ENCODE measurements at places on chromosomes 12 and 14.
A peak's percentile ranks its signal among the peaks of the same experiment; 100 is the strongest.

GRCh38 chr12:27931390-27931789, 41.1 kb downstream of the PTHLH start:
- no peak for DNase-seq

GRCh38 chr12:3820122-3820521, 53.1 kb downstream of the PARP11 start:
- no peak for DNase-seq

GRCh38 chr12:12723149-12723680, 6.0 kb downstream of the CDKN1B start:
- DNase-seq: no peak

DNA sequence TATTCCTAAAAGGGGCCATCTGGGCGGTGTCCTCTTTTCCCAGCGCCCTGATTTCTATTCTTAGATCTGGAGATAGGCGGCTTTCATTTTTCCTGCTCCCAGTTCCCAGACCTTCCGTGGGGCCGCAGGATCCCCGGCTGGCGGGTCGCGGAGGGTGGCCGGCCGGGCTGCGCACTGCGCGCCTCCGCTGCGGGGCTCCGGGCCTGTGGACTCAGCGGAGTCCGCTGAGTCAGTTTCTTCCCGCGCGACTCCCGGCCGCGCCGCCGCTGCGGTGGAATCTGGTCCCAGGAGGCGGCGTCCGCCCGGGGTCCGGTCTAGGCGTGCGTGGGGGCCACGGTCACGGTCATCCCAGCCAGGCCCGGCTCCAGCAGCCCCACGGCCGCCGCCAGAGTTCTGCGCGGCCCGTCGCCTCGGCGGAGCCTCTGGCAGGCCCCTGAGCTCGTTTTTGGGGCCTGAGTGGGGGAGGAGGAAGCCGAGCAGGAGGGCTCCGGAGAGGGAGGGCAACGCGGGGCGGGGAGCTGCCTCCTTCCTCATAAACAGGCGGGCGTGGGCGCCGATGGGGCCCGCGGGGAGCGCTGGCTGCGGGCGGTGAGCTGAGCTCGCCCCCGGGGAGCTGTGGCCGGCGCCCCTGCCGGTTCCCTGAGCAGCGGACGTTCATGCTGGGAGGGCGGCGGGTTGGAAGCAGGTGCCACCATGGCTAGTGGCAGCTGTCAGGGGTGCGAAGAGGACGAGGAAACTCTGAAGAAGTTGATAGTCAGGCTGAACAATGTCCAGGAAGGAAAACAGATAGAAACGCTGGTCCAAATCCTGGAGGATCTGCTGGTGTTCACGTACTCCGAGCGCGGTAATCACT, at the start of gene LRRK2:
TSS of gene LRRK2 (plus strand) at position 559 of the 853 bp plus-strand sequence. CDS start at position 694, 135 bp downstream.
- peak; percentile 92 for DNase-seq

GRCh38 chr14:99538275-99538674, 57.1 kb downstream of the CCNK start:
- peak; percentile 47 for DNase-seq

DNA sequence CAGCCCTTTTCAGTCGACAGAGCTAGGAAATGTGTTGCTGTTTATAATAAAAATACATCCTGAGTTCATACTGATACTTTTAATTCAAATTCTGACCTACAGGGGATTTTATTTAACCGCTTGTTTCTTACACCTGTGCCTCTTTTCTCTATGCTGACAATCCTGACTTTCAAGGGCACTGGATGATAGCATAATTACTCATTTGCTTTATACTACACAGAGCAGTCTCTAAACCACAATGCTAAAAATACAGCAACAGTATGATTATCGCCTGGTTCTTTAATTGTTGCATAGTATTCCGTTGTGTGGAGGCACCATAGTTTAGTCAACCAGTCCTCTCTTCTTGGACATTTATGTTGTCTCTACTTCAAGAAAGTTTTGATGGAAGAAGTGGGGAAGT, 372.9 kb downstream of the DPF3 start:
- no peak for DNase-seq

DNA sequence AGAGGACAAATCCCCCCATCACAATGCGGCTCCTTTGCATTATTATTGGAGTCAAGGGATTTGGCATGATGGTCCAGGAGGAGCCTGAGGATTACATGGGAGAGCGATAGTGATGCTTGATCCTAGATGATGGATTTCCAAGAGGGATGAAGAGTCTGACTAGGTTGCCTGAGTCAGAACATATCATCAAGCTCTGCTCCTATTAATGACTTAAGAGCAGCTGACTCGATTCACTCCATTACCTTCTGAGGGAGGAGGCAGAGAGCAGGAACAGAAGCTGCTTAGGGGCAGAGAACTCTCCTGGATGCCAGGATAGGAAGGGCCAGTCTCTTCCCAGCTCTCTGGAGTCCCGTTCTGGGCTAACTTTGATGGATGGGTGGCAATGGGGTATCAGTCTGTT, 54.0 kb upstream of the CISTR start:
- no peak for DNase-seq

GRCh38 chr12:131863711-131864396, 30.6 kb upstream of the ULK1 start:
- no peak for DNase-seq

DNA sequence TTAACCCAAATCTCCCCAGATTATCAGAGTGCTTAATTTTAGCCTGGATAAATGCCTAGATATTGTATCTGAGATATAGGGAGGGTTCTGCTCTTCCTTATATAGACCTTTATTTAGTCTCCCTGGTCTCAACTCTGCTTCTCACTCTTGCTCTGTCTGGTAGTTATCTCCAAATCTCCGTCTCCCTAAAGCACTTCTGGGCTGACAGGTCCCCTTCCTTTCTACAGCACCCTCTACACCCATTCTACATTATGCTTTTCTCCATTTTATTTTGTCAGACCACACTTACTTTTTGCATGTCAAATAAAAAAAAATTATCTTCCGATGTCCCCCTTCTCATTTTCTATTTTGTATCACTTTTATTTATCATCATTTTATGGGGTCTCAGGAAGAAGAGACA, 2.0 kb upstream of the ERC1 start:
- no peak for DNase-seq

- DNase-seq: no peak
Measured at GRCh38 chr14:64447876-64448670, 17.2 kb upstream of the AKAP5 start.

DNA sequence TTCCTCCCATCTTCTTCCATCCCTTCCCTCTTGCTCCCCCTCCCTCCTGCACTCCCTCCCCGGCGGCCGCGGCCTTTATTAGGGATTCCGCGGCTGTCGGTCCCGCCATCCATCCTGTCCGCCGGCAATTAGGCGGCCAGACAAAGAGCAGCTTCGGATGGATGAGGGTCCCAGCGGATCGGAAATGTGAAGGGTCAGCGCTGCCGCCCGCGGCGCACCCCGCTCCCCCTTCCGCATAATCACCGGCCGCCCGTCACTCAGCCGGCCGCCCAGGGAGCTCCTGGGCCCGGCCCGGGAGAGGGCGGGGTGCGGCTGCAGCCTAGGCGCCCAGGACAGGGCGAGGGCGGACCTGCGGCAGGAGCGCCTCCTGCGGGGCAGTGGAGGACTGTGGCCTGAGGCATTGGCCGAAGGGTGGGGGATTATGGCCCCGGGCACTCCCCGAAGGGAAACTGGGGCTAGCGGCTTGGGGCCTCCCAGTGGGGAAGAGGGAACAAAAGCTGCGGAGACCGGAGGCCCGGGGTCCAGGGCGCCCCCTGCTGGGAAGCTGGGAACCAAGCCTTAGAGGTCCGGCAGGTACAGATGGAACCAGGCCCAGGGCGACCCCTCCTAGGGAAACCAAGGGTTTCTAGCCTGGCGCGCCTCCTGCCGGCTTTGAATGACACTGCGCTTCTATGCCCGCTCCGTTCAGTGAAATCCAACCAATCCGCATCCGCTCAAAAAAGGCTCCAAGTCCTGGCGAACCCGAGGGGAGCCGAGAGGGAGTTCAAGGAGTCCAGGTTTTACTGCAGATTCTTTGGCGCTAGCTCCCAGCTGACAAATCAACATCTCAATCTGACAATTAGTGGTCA, 4.4 kb upstream of the DNAJC22 start:
- DNase-seq: peak; percentile 81

GRCh38 chr12:51590347-51591015, 552 bp upstream of the SCN8A start:
- DNase-seq: peak; percentile 79

DNA sequence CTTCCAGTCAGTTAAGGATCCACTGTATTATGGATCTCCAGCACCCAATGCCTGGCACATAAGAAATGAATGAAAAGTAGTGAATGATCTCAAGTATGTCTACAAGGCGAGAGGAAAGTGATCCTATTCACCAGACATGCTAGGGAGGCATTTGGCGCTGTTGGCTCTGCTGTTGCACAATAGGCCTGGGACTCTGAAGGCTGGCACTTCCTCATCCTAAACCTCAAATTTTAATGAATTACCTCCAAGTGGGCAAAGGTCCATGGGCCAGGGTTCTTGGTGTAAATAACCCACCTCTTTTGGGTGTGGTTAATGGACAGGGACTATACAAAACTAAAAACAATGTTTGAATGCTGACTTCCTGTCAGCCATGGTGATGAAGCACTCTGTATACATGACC, 173.4 kb upstream of the PZP start:
- DNase-seq: no peak

GRCh38 chr12:114864837-114865551, 181.0 kb upstream of the TBX3 start:
- no peak for DNase-seq

GRCh38 chr12:92547906-92548305, 154.9 kb upstream of the PLEKHG7 start:
- DNase-seq: no peak

GRCh38 chr12:132319991-132320570, 9.3 kb downstream of the GALNT9 start:
- peak; percentile 8 for DNase-seq

All from left ventricle myocardium superior (tissue), 1 donor.